ENCODE measurements at places on chromosomes 3 and 15.

DNA sequence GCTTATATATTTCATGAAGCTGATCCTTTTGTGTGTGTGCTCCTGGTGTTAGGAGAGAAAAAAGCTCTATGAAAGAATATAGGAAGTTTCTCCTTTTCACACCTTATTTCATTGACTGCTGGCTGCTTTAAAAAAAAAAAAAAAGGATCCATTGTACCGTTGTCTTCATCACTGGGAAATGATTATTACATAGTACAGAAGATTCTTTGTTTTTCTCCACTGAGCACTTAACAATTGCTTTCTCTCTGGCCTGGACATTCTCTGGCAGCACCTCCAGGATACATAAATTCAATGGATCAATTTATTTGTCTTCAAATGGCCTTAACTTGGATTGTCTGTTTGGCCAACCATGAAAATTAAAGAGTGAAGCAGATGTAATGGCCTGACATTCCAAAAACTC, 37.2 kb downstream of the DPH3 start:
- DNase-seq = no peak

DNA sequence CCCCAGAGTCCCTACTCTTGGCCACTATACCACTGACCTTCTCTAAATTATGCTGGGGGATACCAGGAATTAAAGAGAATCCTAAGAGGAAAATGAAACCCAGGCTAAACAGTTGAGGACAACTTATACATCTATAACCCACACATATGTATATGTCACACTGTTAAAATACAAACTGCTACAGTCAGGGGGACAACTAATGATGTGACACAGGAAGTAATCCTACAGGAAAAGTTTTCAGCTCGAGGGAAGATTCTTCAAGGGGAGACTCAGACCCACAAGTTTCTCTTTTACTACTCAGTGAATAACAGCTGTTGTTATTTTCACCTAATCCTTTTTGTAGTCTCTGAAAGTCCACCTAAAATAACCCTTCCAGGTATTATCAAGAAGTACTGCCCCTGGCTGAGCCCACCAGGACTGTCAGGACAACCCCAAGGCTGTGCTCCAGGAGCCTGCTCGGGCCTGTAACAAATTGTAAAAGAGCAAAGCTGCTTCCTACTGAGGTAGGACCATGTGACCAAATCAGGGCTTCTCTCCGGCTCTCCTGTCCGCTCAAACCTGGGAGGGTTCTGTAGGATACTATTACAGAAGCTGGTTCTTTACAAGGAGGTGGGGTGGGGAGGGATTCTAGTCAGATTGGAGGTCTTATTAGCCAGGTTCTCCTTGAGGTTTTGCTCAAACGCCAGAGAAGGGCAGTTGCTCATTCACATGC, 91.6 kb downstream of the SRGAP3 start:
- no peak for DNase-seq

- no peak for DNase-seq
Observed at GRCh38 chr3:44612678-44613077, 12.2 kb upstream of the ZNF197 start.

DNA sequence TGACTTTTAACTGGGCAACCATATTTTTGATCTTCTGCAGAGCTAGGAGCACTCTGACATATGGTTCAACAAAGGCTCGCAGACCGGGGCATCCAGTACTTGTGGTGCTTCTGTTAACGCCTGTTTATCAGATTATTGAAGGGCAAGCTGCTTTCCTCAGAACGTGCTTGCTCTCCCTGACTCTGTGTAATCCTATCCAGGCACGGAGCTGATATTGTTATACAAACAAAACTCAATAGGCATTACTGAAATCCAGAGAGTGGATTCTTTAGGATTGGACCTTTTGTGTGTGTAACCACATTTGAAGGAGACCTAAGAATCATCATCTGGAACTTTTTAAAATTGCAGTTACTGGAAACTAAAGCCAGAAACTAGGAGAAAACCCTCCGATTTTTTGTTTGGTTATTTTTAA, 246.5 kb downstream of the PTPRG start:
- DNase-seq = no peak

- DNase-seq = no peak
Observed at GRCh38 chr3:187104933-187105332, 34.4 kb downstream of the RPL39L start.

- no peak for DNase-seq
Observed at GRCh38 chr3:197692641-197693040, 44.1 kb downstream of the RUBCN start.

- no peak for DNase-seq
Observed at GRCh38 chr3:14923476-14923875, 23.9 kb upstream of the NR2C2 start.

- no peak for DNase-seq
Observed at GRCh38 chr15:67093504-67093862, 28.1 kb downstream of the SMAD3 start.

GRCh38 chr15:26790118-26790517, 17.3 kb upstream of the GABRB3 start:
- no peak for DNase-seq

- DNase-seq = no peak
Observed at GRCh38 chr3:112769286-112769978, 77.2 kb downstream of the CD200R1L start.

- DNase-seq = peak; percentile 72
Observed at GRCh38 chr15:90902840-90903732, at the start of gene MAN2A2. Gene MAN2A2, plus strand, starts transcription at chr15:90903302. Its CDS starts 906 bp downstream, at chr15:90904208.

- no peak for DNase-seq
Observed at GRCh38 chr3:13085081-13085845, 12.0 kb upstream of the IQSEC1 start.

DNA sequence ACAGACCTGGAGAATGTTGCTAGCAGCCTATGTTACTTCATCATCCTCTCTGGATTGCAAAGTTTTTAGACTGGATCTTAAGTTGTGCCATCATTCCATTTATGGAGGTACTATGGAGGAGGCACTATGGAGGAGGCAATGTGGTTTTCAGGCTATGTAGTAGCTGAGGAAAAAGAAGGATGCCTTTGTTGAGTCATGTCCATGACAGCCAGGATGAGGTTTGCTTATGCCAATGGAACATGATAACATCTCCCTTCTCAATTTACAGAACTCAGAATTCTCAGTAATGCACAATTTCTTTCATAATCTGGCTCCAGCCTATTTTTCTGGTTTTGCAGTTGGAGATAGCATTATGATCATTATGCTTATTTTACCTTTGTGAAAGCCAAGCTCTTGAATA, 65.9 kb upstream of the TMEM108 start:
- no peak for DNase-seq

DNA sequence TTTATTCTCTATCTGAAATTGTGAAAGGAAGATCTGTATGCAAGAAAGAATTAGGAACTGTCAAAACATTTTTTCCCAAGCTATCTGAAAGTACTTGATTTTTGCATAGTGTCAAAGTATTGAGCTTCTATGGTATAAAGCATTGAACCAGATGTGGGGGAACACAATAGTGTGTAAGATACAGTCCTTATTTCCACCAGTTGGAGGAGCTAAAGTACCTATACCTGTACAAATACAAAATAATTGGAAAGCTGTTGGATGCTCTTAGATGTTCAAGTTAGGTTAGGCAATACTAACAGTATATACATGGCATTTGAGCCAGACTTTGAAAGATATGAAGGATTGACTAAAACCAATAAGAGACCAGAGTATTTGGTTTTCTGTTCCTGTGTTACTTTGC, 148.4 kb downstream of the B3GALNT1 start:
- DNase-seq = no peak

GRCh38 chr3:126468028-126468891, 7.4 kb downstream of the ZXDC start:
- no peak for DNase-seq

DNA sequence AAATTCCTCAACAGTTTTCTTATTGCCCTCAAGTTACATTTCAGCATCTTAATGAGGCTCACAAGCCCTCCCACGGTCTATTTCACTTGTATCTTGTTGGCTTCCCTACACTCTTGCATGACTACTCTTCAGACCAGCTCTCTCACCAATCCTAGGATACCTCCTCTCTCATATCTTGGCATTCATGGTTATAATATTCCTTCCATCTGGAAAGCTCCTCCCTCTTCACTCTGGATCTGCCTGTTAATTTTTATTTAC, 8.5 kb upstream of the CCDC80 start:
- no peak for DNase-seq

DNA sequence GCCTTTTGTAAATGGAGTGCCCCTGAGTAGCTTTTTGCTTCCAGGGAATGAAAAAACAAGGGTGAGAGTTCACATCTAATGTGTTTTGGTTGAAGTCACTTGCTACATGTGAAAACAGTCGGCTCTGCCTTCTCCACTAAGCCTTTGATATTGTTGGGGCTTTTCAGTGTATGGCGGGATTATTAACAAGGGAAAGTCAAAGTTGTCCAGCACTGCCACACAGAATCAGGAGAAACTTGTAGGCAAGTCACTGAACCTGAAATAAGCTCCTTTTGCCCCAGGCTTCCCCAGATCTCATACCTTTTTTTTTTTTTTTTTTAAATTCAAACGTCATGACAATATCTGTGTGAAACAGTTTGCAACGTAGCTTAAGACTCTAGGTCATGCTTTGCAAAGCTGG, 248.0 kb downstream of the FEZF2 start:
- DNase-seq = no peak

DNA sequence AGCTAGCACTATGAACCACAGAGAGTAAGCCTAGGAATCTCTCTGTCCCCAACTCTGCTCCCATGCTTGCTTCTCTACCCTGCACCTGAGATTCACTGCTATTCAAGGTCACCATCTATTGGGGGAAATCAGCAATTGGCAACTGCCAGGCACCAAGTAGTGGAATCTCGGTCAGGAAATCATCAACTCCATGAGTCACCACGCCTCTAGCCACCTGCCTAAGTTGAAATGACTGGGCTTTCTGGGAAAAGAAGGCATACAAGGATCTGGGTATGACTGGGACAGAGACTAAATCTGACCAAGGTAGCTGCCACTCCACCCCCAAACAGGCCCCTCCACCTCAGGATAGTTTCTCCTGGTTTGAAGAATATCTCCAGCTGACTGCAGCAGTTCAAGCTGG, 464.1 kb upstream of the CBLB start:
- no peak for DNase-seq

- no peak for DNase-seq
Observed at GRCh38 chr15:89136818-89137772, 48.8 kb downstream of the ABHD2 start.

DNA sequence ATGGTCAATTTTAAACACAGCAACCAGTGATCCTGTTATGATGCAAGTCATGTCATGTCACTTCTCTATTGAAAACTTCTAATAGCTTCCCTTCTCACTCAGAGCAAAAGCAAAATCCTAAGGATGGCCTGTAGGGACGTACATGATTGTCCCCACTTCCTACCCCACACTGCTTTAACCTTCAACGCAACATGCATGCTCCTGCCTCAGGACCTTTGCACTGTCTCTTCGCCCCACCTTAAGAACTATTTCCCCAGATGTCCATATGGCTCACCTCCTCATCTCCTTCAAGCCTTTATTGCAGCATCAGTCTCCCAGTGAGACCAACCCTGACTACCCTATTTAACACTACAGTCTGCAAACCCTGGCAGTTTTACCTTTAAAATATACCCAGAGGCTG, 214.1 kb upstream of the CHRM5 start:
- no peak for DNase-seq

GRCh38 chr15:51416129-51416528, 74.7 kb downstream of the GLDN start:
- DNase-seq = no peak

- DNase-seq = no peak
Observed at GRCh38 chr3:17874636-17875035, 132.2 kb upstream of the TBC1D5 start.

DNA sequence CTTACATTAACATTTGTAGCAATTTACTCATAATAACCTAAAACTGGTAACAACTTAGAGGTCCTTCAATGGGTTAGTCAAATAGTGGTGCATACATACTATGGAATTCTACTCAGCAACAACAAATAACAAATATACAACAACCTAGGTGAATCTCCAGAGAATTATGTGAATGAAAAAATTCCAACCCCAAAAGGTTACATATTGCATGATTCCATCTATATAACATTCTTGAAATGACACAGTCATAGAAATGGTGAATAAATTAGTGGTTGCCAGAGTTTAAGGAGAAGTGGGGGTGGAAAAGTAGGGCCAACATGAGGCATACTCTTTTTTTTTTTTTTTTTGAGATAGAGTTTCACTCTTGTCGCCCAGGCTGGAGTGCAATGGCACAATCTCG, 12.7 kb upstream of the SNTN start:
- DNase-seq = no peak

DNA sequence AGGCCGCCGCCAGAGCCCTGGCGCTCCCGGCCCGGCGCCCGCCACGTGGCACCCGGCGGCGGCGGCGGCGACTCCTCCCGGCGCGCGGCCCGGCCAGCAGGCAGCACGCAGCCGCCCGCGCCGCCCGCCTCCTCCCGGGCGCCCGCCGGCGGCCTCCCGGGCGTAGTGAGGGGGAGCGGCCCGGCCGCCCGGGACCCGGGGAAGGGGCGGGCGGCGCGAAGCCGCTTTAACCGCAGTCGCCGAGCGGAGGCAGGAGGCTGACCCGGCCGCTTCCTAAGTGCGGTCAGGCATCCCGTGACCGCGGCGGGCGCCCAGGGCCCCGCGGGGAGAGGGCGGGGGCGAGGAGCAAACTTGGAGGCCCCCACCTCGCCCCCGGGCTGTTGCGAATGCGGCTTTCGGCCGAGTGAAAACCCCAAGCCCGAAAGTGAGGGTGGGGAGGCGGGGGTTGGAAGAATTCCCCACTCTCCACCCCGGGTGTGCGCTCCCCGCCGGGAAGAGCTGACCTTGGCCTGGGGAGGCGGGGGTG, 1.7 kb upstream of the HES1 start:
- DNase-seq = no peak

GRCh38 chr3:18597919-18598318, 172.8 kb upstream of the SATB1 start:
- DNase-seq = no peak

DNA sequence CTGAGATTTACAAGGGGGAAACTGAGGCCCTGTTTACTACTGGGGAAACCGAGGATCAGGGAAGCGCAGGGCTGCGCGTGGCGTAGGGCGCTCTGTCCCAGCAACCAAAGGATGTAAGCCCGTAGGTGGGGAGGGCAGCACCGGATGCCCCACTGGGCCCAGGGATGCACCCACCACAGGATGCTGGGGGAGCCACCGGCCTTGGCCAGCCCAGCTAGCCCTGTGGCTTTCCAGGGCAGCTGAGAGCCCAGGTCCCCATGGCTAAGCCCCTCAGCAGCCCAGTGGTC, 33.4 kb downstream of the RPN1 start:
- no peak for DNase-seq

GRCh38 chr3:59817511-59817910, 767.7 kb upstream of the CFAP20DC start:
- no peak for DNase-seq

GRCh38 chr3:99549957-99550603, 88.3 kb upstream of the COL8A1 start:
- no peak for DNase-seq

- DNase-seq = no peak
Observed at GRCh38 chr3:196629228-196629627, 10.3 kb upstream of the NRROS start.

- DNase-seq = peak; percentile 62
Observed at GRCh38 chr15:38818157-38818790, 253.7 kb upstream of the RASGRP1 start.

GRCh38 chr15:74239051-74239705, 3.1 kb downstream of the CCDC33 start:
- DNase-seq = no peak

- no peak for DNase-seq
Observed at GRCh38 chr15:52085299-52085698, 27.3 kb downstream of the BCL2L10 start.

GRCh38 chr3:95750097-95750496, 1064.3 kb upstream of the EPHA6 start:
- no peak for DNase-seq

All from ecto neural progenitor cell (in vitro differentiated cells).